ENCODE measurements at places on chromosomes 11 and 22. TPM values are rescaled to one million over a fixed set of nuclear protein-coding genes. Genes with fewer than 3 reads are reported as not detected.

Gene MMP8
- total RNA-seq = not detected

Gene PTPRCAP
- total RNA-seq = 1.4 TPM

Gene PRR33
- not detected for total RNA-seq

Gene UPK2
- total RNA-seq = not detected

Data from H1 (cell line).